ENCODE measurements at places on chromosomes 1 and 21. TPM values are rescaled to one million over a fixed set of nuclear protein-coding genes. Genes with fewer than 3 reads are reported as not detected.

DNA sequence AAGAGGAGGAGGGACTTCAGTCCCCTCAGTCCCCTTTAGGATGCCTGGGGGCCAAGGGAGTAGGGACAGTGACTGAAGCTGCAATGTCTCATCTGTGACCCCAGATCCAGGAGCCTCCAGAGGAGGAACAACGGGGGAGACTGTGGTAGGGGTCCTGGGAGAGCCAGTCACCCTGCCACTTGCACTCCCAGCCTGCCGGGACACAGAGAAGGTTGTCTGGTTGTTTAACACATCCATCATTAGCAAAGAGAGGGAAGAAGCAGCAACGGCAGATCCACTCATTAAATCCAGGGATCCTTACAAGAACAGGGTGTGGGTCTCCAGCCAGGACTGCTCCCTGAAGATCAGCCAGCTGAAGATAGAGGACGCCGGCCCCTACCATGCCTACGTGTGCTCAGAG, 18.3 kb downstream of the LY9 start:
- DNase-seq = no peak

DNA sequence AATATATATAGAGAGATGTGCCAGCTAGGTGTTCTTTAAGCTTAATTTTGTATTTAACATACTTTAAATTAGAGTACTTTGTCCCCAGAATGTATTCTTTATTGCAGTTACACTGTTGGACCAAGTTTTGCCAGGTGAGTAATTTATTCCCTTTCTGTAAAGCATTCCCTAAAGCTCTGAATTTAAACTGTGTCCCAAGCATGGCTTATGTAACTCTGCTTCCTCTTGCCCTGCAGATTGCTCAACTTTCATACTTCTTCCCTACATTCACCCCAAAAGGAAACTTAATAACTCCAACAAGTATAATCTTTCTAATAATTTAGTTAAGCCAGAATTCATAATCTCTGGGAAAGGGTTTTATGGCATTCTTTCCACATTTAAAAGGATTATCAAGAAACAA, 5.6 kb downstream of the LYPLAL1 start:
- no peak for DNase-seq

DNA sequence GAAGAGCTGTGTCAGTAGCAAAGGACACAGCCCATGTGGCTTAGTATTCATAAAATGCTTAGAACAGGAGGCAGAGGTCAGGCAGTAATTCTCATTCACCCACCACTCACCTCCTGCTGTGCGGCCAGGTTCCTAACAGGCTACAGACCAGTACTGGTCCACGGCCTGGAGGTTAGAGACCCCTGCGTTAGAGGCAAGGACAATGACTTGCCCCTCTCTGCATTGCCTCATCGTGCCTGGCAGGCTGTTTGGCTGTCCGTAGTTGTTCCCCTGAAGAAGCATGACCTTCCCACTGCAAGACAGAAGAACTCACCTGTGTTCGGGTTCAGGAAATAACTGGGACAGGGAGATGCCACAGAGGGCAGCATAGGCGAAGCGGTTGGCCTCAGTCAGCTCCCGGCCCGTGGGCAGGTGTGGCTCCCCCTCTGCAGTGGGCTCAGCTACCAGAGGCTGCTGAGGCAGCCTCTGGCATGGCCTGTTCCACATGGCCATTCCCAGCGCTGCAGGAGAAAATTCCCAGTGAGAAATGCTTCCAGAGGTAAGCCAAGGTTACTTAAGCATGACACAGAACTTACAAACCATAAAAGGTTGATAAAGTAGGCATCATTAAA, 19.3 kb downstream of the TMCO4 start:
- no peak for DNase-seq

TNNI3K gene
- total RNA-seq = not detected
